ENCODE measurements at places on chromosomes 4 and X.

GRCh38 chr4:53659737-53660136, 68.5 kb upstream of the LNX1 start:
- DNase-seq: no peak

DNA sequence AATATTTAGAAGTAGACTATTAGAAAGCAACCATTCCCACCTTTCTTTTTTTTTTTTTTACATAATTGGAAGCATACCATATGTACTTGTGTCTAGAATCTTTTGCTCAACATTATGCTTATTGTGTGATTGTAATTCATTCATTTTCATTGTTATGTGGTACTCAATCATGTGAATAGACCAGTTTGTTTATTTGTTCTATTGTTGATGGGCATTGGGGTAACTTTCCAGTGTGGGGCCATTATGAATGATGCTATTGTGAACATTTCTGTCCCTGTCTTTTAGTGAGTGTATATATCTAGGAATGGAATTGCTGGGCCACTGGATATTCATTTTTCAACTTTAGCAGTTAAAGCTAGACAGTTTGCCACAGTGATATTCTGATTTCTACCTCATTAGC, 62.5 kb upstream of the MCUB start:
- no peak for DNase-seq

DNA sequence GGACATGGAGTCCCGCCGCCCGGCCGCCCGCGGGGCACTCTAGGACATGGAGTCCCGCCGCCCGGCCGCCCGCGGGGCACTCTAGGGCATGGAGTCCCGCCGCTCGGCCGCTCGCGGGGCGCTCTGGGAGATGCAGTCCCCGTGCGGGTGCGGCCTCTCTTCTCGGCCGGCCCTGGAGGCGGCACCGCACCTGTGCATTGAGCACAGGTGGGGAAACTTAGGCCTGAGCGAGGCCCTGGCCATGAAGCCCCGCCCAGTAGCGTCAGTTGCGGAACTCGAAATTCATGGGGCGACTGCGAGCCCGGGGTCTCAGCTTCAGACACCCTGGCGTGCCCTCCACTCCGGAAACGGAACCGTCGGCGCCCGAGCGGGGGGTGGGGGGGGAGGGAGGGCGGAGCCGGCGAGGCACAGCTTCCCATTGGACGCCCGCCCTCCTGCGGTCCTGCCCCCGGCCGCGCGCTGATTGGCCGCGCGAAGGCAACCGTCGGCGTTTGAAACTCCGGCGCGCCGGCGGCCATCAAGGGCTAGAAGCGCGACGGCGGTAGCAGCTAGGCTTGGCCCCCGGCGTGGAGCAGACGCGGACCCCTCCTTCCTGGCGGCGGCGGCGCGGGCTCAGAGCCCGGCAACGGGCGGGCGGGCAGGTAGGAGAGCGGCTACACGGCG, at the start of the genes TACC3 and TMEM129:
TACC3 (plus strand) TSS at position 519 of the 663 bp plus-strand sequence. CDS start 1,901 bp downstream, outside the sequence.
TMEM129 (minus strand) TSS at position 321 of the 663 bp plus-strand sequence. CDS start 486 bp downstream, outside the sequence.
- peak; percentile 92 for DNase-seq

GRCh38 chrX:40079572-40079971, 18.2 kb downstream of the BCOR start:
- DNase-seq: no peak

DNA sequence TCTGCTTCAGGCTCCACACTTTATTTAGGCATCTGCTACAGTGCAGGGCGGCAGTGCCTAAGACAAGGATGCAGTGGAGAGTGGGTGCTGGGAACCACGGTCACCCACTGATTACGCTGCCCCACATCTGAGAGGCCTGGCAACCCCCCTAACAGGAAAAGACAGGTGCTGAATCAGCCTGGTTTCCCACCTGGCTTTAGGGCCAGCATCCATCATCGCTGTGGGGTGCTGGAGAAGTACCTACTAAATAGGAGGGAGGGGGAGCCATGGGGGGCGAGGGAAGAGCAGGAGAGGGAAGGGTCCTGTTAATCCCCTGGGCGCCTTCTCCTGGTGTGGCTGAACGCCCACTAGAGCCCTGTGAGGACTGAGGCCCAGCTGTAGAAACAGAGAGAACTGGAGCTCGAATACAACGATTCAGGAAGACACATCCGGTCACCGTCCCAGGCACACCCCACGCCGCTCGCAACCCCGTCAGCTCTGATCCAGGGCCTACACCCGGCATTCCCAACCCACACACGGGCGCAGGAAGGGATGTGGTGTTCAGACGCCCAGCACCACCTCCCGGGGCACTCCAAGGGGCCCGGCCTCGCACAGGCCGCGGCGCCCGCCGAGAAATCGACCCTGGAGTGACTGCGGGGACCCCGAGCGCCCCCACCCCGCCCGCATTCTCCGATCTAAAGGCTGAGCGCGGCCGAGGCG, 554 bp downstream of the DCTD start:
- DNase-seq: no peak

DNA sequence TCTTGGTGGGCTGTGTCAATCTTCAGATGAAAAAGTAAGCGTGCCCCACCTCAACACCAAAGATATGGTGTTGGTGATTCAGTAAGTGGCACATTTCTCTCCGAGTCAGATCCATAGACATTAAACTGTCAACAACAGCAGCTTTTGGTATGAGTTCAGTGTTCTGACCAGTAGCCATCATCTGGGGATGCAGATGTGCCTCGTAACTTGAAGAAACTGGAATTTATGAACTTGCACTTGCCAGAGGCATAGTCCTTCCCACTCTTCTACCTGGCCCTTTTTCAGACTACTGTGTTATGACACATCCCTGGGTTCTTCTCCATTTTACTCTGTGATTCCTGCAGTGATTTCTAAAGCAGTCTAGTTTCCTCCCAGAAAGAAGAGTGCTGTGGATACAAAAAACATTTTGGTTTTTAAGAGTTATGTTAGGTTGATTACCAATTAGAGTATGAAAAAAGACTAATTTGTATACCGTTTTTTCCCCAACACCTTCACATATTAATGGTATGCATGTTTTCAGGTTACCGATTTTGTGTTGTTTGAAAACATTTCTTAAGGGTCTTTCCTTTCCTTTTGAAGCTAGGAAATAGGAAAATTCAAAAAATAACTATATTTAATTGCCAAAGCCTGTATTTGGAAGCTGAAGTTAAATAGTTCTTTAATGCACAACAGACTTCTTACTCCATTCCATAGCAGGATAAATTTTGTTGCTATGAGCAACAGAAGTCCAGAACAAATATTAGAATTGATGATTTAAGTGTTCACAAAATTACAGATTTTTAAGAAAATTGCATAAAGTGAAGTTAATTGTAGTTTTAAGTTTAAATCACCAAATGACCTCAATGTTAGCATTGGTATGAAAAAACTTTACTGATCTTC, 39.3 kb downstream of the NUDT6 start:
- no peak for DNase-seq

DNA sequence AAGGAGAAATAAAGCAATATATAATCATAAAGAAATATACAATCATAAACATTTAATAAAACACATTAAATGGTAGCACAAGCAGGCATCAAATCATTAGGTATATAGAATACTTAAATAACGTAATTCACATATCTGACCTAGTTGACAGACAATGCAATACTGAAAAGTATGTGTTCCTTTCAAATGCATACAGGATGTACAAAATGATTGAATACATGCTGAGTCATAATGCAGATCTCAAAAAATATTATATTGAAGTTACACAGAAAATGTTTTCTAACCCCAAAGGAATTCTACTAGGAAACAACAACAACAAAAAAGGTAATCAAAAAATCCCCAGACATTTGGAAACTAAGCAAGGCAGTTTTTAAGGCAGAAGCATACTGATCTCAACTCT, 1072.0 kb upstream of the INTU start:
- no peak for DNase-seq

DNA sequence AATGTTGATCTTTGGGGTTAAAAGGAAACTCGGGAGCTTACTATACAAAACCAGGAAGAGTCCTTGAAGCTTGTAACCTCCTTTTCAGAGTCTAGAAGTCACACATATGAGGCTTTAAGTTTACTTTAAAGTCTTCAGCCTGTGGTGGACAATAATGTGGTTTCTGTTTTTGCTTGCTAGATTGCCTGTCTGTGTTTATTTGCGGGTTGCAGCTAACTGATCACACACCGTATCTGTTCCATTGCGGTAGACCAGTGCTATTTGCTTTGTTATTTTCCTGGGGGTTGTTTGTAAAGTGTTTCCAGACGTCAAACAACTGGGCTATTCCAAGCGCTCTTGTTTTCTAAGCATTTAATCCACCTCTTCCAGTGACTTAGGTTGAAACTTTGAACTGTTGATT, 143.0 kb upstream of the GYPA start:
- DNase-seq: no peak

- no peak for DNase-seq
These were observed 200.0 kb downstream of the TBCK start for GRCh38 chr4:106116025-106116424.

DNA sequence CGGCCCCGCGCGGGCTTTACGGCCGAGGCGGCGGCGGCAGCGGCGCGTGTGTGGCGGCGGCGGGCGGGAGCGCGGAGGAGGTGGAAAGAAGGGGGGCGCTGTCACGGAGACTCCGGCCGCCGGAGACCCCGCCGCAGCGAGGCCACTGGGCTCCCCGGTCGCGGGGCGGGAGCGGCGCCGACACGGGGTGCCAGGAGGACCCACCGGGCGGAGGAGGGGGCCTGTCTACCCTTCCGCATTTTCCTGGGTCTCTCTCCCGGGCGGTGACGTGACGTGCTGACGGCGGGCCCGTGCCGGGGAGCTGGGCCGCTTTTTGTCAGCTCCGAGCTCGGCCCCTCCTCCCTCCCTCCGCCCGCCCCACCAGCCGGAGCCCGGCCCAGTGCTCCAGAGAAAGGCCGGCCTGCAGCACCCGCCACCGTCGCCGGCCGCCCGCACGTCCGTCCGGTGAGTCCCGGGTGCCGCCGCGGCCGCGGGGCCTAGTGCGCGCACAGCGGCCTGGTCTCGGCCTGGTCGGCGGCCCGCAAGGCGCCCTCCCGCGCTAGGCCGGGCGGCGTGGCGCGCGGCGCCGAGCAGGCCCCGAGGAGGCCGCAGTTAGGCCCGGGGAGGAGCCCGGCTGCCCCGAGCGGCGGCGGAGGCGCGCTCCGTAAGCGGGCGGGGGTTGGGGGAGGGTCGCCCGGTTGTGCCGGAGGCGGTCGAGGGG, at the start of gene ZFX:
ZFX (plus strand) TSS at position 379 of the 700 bp plus-strand sequence. CDS start 23,014 bp downstream, outside the sequence.
- DNase-seq: peak; percentile 74

GRCh38 chr4:38759113-38759789, 23.5 kb downstream of the TLR10 start:
- peak; percentile 59 for DNase-seq

- DNase-seq: no peak
These were observed 1399.1 kb upstream of the PCDH7 start for GRCh38 chr4:29320947-29321620.

GRCh38 chr4:102817021-102817605, 10.2 kb downstream of the UBE2D3 start:
- no peak for DNase-seq

DNA sequence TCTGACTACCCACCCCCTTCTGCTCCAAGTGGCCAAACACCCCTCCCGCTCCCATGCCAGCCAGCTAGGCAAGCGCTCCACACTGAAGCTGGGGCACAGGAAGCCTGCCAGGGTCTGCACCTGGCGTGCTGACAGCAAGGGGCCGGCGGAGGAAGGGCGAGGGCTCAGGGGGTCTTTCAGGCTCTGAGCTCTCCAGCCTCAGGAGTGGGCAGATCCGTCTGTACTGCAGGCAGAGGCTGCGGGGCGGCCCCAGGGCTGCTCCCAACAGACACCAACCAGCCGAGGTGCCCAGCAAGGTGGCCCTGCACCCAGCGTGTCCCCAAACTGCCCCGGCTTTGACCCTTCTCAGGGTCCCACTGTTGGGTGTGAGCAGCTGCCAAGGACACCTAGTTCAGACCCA, 14.8 kb downstream of the FAM53A start:
- DNase-seq: no peak

GRCh38 chrX:81286608-81287007, 84.7 kb downstream of the SH3BGRL start:
- DNase-seq: no peak

DNA sequence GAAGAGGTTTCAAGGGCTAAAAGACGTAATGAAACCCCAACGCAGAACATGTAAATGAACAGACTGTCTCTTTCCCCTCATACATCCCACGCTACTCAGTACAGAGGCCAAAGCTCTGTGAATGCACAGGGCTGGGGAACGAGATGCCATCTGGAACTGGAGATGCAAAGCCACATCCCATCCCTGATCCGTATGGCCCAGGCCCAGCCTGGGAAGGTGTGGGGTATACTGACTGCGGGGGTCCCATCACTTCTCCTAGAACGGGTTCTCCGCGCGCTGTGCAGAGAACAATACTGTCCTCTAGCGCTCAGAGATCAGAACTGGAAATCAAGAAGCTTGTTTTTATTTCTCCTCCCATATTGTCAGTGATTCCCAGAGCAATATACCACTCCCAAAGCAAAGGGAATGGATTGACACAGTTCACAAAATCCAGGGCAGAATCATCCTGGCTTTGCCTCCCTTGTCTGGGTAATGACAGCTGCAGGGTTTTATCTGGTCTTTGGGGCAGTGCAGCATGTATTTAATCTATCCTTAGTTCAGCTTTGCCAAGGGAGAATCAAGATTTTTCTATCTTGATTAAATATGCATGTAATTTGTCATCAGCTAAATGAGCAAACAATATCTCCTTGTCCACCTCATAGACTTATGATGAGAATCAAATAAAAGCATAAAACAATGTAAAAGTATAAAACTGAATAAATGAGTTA, 47.3 kb upstream of the TLR3 start:
- DNase-seq: no peak

- no peak for DNase-seq
These were observed 57.5 kb downstream of the PARM1 start for GRCh38 chr4:74990276-74990875.

DNA sequence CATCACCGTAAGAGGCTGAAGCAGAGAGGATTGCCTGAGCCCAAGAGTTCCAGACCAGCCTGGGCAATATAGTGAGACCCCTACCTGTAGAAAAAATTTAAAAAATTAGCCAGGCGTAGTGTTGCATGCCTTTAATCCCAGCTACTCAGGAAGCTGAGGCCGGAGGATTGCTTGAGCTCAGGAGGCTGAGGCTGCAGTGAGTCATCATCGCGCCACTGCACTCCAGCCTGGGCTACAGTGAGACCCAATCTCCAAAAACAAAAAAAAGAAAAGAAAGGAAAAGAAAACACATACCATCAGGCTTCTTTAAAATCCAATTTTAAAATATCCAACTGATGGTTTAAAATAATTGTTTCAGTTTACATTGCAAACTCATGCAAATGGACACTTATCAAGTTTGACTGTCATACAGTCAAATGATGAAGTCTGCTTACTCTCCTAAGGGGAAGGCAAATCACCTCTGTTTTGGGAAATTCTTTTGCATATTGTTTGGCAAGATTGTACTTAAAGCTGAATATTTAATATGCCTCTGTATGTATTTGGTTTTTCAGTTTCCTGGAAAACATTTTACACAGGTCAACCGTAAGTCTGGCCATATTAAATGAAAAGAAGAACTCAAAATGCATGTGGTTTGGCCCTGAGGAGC, 23.7 kb upstream of the TENM3 start:
- no peak for DNase-seq
